DMS79 treated with DMSO at 0.1 percent for 48 hours (cell line): ENCODE measurements at places on chromosomes 3 and 15.
A peak's percentile ranks its signal among the peaks of the same experiment; 100 is the strongest.

GRCh38 chr15:27956285-27956684, 142.8 kb downstream of the OCA2 start:
- DNase-seq: no peak

DNA sequence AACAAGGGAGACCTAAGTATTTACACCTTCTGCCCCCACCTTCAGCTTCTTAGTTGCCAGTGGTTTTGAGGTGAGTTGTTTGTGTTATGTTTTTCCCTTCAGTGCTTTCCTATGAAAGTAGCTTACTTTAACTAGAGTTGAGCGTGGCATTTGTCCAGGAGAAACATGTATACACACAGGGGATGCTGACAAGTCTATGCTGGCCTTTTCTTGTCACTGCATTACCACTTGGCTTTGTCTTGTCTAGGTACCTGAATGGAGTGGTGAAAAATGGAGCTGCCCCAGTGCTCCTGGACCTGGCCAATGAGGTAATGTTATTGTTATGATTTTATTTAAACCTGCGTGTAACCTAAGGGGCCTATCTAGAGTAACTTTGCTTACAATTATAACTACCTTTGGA, 74.4 kb downstream of the CDIN1 start:
- DNase-seq: peak; percentile 4

DNA sequence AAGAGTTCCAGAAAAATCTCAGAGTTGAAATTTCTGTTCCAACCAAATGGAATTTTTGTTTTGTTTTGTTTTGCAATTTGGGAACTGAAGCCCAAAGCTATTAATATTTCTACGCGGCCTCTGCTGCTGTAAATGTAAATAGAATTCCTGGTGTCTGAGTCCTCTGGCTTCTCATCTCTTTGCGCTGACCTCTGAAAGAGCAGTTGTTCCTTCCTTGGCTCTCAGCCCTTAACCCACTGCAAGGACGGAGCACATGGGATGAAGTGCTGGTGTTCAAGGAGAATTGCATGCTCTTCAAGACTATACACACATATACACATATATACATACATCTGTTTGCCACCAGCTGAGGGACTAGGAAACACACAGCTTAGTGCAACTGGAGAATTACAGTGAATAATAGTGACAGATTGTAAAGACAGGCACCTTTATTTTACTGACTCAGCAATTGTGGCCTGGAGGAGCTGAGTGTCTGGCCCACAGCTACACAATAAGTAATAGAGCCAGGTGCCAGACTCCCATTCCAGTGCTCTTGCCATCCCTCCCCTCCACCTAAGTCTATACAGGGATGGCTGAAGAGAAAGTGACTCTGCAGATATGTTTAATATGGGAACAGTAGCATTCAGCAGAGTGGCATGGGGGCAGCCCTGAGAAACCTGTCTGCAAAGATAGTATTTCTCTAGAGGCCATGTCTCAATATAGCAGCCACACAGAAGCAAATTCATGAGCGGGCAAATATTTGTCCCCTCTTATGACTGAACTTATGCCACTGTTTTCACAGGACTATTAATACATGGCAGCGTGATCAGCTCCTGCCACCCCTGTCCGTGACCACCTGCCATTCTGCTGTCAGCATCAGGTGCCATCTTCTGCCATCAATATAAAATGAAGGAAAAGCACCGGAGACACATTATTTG, 42.3 kb downstream of the NEK10 start:
- no peak for DNase-seq

DNA sequence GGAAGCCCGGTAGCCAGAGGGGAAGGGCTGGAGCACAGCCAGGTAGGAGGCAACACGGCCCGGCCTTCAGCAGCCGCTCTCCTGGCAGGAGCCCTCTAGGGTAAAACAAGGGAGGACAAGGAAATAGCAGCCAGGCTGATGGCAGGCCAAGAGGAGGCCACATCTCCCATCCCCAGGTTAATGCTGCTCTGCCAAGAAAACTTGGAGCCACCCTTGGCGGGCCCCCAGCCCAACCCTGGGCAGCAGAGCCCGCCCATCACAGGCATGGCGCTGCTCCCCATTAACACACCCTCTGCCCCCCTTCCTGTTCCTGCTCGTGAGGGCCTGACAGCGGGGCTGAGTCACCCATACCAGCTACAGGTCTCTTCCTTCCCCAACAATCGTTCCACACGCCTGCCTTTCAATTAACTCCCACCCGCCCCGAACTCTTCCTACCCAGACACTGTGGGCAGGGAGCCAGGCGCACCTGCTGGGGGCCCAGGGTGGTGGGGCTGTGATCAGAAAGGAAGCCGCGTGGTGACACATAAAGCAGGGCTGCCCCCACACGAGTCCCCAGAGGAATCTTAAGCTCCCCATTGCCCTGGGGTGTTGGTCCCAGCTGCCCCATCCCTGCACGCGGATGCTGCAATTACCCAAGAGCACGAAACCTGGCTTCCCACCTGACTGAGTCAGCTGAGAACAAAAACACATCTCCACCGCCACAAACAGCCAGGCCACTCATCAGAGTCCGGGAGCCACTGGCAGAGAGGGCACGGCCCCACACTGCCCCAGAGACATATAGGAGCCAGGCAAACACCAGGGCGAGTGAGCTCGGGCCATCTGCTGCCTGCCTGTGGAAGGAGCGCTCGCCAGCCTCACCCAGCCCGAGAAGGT, at the start of gene C15orf62:
C15orf62 (plus strand) TSS at position 707 of the 873 bp plus-strand sequence. CDS start 516 bp downstream, outside the sequence.
- peak; percentile 73 for DNase-seq

- DNase-seq: no peak
Observed at GRCh38 chr3:146594843-146595482, 10.2 kb downstream of the PLSCR5 start.

- DNase-seq: no peak
Observed at GRCh38 chr15:39300451-39301153, 280.3 kb upstream of the THBS1 start.

DNA sequence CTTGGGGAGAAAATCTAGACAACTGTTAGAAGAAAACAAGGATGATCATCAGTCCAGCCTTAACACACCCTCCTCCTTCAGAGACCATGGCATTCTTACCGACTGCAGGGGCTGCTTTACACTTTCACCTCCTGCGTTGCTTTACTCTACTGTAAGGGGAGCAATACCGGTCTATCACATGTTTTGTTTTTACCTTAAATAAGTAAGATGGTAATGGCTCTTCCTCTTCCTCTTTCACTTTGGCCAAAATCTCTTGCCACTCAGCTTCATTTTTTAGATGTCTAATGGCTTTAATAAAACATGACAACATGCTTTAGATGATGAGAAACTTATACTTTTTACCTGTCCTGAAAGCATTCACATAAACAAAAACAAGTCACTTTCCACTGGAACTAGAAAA, 33.4 kb upstream of the STIMATE start:
- DNase-seq: no peak

DNA sequence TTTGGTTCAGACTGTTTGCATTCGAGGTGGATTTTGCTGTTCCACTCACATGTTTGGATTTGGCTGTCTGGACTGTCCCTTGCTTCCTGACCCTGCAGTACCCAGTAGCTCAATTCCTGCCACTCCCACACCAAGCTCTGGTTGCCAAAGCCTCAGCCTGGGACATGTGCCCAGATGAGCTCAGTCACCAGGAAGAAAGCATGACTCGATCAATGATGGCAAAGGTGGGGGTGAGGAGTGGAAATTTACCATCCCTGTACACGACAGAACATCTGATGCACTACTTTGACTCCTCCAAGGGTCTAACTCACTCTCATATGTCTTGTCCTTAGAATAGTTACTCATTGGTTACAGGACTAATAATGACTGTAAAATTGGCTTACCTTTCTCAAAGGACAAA, 45.2 kb downstream of the ZNF385D start:
- no peak for DNase-seq

DNA sequence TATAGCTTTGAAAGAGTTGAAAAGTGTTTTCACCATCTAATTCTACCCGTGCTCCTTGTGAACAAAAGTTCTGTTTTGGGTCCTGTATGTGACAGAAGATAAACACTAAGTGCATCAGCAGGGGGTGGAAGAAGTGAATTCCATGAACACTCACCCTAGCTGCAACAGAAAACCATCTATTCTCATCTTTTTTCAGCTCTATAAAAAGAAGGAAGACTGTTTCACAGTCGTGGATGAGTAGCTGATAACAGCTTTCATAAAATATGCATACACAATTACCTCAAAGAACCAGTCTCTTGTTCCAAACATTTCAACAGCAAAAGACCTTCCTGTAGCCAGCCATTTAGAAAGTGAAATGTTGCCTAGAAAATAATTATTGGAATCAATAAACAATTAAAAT, 281.7 kb upstream of the RASGRP1 start:
- no peak for DNase-seq

GRCh38 chr3:87370007-87370406, 93.6 kb upstream of the POU1F1 start:
- DNase-seq: peak; percentile 81

- no peak for DNase-seq
Observed at GRCh38 chr3:127760361-127760760, 62.0 kb downstream of the MGLL start.

DNA sequence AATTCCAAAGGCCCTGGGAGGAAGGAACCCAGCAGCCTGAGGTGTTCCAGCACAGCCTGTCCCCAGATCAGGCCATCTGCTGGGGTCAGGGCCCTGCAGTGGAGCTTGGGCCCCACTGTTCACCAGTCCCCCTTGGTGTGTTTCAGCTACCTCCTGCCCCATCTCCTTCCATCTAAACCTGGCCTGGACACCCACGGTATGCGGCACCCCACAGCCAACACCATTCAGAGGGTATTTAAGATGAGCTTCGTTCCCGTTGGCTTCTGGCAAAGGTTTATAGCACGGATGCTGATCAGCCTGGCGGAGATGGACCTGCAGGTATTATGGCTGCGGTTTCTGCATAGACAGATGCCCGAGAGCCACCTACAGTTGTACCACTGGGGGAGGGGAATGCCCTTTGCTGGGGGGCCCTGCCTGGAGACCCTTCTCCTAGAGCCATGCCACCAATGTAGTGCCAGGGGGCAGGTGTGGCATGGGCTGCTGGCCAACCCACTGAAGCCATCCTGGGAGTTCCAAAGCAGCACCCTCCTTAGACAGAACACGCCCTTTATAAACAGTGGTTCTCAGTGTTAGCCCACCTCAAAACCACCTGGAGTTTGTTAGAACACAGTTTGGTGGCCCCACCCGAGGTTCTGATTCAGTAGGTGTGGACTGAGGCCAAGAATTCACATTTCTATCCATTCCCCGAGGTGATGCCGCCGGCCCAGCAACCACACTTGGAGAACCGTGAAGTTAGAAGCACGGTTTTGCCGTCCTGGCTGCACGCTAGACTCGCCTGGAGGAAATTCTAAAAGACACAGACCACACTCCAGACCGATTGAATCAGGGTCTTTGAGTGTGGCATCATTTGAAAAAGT, 126.9 kb downstream of the LRRK1 start:
- DNase-seq: no peak

- no peak for DNase-seq
Observed at GRCh38 chr3:153840487-153840886, 280.7 kb upstream of the ARHGEF26 start.

- DNase-seq: no peak
Observed at GRCh38 chr15:58584789-58585461, 153.1 kb downstream of the LIPC start.

GRCh38 chr3:185796431-185797107, 28.3 kb downstream of the IGF2BP2 start:
- no peak for DNase-seq
